Vagina (tissue), 2 donors: ENCODE measurements at places on chromosomes 11 and 22.
A peak's percentile ranks its signal among the peaks of the same experiment; 100 is the strongest.

- H3K4me3 ChIP-seq = no peak overlapping the region
- H3K27ac ChIP-seq = no peak overlapping the region
- H3K27me3 ChIP-seq = no peaks in the 10 kb centered on the region
- DNase-seq = no peak
- no peaks in the 10 kb centered on the region for H3K4me1 ChIP-seq
- peaks cover 7% of the 10 kb centered on the region for H3K36me3 ChIP-seq
Measured at GRCh38 chr22:20457506-20458240, 20.0 kb upstream of the SCARF2 start.

GRCh38 chr22:39488563-39489083 is 13.5 kb upstream of the MIEF1 start:
- no peak overlapping the region for H3K4me3 ChIP-seq
- no peaks in the 10 kb centered on the region for H3K4me1 ChIP-seq
- no peaks in the 10 kb centered on the region for H3K27me3 ChIP-seq

GRCh38 chr11:44747836-44748235 is 21.1 kb downstream of the TSPAN18 start:
- H3K4me1 ChIP-seq = peaks cover 30% of the 10 kb centered on the region
- no peaks in the 10 kb centered on the region for H3K36me3 ChIP-seq
- no peaks in the 10 kb centered on the region for H3K27me3 ChIP-seq

DNA sequence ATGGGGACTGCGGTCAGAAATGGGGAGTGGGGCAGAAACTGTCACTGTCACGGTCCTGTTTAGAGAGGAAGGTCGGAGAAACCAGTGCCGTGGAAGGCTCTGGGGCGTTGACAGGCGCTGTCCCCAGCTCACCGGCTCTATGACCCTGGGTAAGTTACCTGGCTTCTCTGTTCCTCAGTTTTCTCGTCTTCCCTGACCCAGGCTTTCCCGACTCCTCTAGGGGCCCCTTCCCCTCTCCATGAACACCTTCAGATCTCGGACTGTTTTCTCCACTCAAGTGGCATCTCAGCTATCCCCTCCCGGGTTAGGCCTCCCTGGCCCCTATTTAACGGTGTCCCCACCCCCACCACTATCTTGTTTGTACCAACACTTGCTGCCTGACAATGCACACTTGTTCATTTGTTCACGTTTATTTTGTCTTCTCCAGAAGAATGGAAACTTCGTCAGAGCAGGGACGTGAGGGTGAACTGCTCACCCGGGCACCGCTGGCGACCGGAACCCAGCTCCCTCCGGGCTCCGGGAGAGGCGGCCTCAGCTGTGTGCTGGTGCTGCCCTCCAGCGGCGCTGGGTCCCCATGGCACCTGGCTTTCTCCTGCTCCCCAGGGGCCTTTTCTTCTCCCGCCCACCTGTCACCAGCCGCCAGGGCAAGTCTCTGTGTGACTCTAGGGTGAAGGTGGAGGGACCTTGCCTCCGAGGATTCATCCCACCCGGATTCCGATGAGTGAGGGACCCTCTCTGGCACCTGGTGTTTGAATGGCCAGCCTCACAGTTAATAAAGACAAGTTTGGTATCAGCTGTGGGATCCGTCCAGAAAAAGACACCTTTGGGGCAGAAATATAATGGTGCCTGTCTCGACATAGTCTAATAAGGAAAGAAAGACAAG is 33.1 kb upstream of the SLC35C1 start:
- H3K4me1 ChIP-seq = peaks cover 4% of the 10 kb centered on the region
- peak overlapping the region; percentile 67 for H3K27ac ChIP-seq
- peak overlapping the region; percentile 55 for H3K4me3 ChIP-seq
- no peak for DNase-seq
- H3K27me3 ChIP-seq = no peaks in the 10 kb centered on the region

- no peaks in the 10 kb centered on the region for H3K27me3 ChIP-seq
- H3K4me1 ChIP-seq = no peaks in the 10 kb centered on the region
- H3K4me3 ChIP-seq = no peak overlapping the region
Measured at GRCh38 chr11:55401011-55401410, 33.2 kb downstream of the OR4A15 start.

DNA sequence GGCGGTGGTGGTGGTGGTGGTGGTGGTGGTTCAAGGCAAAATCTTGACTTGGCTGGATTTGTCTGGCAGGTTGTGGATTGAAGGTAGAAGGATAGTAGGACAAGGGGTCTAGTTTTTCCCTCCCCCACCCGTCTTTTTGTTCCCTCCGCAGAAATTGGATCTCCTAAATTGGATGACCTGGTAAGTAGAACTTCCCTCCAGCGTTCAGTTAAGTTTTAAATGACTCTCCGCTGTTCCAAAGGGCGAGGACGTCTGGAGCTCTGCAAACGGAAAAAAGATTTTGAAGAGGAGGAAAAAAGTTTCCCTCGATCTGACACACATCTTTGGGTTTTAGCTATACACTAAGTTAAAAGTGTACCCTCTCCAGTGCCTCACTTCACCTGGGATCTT is 422 bp upstream of the LGR4 start:
- peak overlapping the region; percentile 86 for H3K27ac ChIP-seq
- peaks cover 37% of the 10 kb centered on the region for H3K4me1 ChIP-seq
- no peaks in the 10 kb centered on the region for H3K27me3 ChIP-seq
- no peaks in the 10 kb centered on the region for H3K36me3 ChIP-seq

DNA sequence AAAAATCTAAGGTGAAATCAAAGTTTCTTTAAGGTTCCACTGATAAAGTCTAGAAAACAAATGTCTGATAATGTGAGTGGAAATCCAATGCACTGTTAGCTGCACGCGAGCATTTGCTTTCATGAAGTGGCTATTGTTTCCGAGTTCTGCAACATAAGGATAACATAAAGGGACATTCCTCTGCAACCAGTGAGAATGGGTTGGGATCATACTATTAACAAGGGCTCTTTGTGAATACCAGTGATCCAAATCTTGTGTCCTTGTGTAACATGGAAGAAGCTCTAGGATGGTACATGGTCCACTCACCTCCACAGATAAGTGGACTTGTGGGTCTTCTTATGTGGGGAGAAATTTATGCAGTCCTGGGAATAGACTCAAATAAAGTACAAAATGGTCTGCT is 24.6 kb downstream of the APIP start:
- no peak overlapping the region for H3K4me3 ChIP-seq
- no peaks in the 10 kb centered on the region for H3K4me1 ChIP-seq
- no peaks in the 10 kb centered on the region for H3K27me3 ChIP-seq

DNA sequence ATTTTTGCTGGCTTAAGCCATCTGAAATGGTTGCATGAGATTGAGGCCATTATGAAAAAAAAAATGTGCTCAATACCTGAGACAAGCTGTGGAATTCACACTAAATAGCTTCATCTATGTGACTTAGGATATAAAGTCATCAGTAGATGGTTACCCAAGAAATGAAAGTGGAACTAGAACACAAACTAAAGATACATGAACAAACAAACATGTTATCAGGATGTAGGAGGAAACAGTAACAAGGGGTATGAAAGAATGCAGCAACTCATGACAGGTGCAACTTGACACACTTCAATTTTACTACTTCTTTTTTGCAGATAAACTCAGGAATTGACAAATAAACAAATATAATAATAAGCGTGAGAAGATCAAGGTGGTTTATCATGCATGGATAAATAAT is 155.0 kb downstream of the WT1 start:
- H3K4me1 ChIP-seq = no peaks in the 10 kb centered on the region
- H3K36me3 ChIP-seq = no peaks in the 10 kb centered on the region
- H3K27ac ChIP-seq = no peak overlapping the region

GRCh38 chr22:25514436-25515180 is 49.9 kb upstream of the GRK3 start:
- H3K27ac ChIP-seq = no peak overlapping the region
- no peaks in the 10 kb centered on the region for H3K27me3 ChIP-seq
- H3K4me1 ChIP-seq = no peaks in the 10 kb centered on the region
- DNase-seq = no peak
- H3K36me3 ChIP-seq = no peaks in the 10 kb centered on the region
- H3K4me3 ChIP-seq = no peak overlapping the region
